ENCODE measurements at places on chromosomes 7 and 10.
A peak's percentile ranks its signal among the peaks of the same experiment; 100 is the strongest.

- no peaks in the 10 kb centered on the region for H3K27me3 ChIP-seq
- H3K27ac ChIP-seq = no peak overlapping the region
- no peaks in the 10 kb centered on the region for H3K36me3 ChIP-seq
- H3K4me1 ChIP-seq = peaks cover 25% of the 10 kb centered on the region
These were observed 24.0 kb downstream of the OSBPL3 start for GRCh38 chr7:24956021-24956420.

DNA sequence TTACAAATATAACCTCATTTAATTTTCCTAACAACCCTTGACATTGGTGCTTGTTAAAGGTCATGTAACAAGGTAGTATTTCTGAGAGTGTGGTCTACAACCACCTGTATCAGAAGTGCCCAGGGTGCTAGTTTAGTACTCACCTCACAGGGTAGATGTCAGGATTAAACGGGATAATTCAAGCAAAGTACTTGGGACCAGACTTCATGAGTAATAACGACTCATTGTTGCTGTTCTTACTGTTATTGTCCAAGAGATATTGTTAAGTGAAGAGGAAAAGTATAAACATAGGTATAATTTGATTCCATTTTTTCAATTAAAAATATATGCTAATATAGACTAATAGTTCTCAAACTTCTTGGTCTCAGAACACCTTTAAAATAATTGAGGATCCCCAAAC lies 179.3 kb downstream of the WNT2 start:
- no peaks in the 10 kb centered on the region for H3K36me3 ChIP-seq
- no peak overlapping the region for H3K27ac ChIP-seq
- H3K4me1 ChIP-seq = no peaks in the 10 kb centered on the region
- no peaks in the 10 kb centered on the region for H3K27me3 ChIP-seq

DNA sequence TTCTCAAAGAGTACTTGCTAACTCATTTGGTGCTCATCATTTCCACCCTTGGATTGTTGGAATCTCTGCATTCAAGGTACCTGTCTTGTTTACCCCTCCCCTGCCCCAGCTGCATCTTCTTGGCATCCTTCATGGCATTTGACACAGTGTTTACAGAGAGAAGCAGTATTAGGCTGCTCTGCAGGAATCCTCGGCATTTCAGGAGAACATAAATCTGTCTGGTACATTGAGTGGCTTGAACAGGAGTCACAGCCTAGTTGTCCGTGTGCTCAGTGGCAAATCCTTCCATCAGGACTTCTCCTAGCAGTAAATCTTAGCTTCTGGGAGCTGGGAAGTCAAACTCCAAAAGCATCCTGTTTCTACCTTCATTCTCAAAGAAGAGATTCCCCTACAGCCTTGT lies 136.8 kb upstream of the YAE1 start:
- no peak overlapping the region for H3K4me3 ChIP-seq
- no peak overlapping the region for H3K27ac ChIP-seq
- no peak for DNase-seq
- H3K4me1 ChIP-seq = no peaks in the 10 kb centered on the region

DNA sequence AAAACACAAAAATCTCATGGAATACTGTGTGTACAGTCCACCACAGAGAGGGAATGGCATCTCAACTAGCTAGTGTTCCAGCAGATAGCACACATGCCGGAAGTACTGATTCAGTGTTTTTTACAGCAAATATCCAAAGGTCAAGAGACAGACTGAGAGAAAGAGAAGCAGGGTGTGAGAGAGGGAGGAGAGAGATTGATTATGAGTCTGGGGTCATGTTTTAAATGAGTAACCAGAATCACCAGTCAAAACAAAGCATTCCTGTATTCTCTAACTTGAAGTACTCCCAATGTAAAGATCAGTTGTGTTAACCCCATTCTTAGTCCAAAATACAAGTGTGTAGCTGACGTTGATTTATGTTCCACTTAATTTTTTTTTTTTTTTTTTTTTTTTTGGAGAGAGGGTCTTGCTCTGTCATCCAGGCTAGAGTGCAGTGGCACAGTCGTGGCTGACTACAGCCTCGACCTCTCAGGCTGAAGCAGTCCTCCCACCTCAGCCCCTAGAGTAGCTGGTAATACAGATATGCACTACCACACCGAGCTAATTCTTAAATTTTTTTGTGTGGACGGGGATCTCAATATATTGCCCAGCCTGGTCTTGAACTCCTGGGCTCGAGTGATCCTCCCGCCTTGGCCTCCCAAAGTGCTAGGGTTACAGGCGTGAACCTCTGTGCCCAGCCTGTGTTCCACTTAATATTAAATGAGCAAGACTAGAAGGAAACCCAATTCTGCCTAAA lies 114.2 kb downstream of the TAF3 start:
- no peak for DNase-seq
- H3K36me3 ChIP-seq = no peaks in the 10 kb centered on the region
- H3K4me1 ChIP-seq = no peaks in the 10 kb centered on the region

DNA sequence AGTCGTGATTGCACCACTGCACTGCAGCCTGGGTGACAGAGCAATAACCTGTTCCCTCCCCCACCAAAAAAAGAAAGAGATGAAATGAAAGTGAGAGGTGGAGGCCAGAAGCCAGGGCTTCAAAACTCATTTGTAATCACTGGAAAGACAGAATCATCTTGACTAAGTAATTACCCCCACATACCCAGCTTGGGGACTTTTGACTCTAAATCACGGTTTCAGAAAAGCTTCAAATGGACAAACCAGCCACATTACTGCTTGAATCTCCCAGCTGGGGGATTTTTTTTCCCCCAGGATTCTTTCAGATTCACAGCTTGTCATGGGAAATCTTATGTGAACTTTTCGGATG lies 361.0 kb downstream of the FRMD4A start:
- H3K4me1 ChIP-seq = no peaks in the 10 kb centered on the region
- no peak for DNase-seq
- H3K4me3 ChIP-seq = no peak overlapping the region
- no peaks in the 10 kb centered on the region for H3K36me3 ChIP-seq
- H3K27me3 ChIP-seq = no peaks in the 10 kb centered on the region

GRCh38 chr7:40570223-40570622 lies 435.4 kb downstream of the SUGCT start:
- H3K36me3 ChIP-seq = no peaks in the 10 kb centered on the region
- no peak overlapping the region for H3K27ac ChIP-seq
- DNase-seq = no peak
- H3K27me3 ChIP-seq = no peaks in the 10 kb centered on the region
- no peaks in the 10 kb centered on the region for H3K4me1 ChIP-seq

DNA sequence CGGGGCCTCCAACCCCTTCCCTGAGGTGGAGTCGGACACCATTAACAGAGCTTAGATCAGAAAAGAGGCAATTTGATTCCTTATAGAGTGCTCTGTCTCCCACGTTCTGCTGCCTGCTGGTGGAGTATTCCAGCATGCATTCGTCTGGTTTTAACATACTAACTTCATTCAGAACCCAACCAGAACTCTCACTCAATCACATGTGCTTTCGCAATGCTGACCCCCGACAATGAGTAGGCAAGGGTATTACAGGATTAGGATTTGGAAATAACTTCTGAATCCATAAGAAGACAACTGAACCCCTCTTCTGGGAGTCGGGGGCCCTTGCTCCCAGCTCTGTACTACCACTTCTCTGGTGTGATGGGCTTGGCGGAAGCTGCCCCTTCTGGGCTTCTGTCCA lies 55.7 kb upstream of the HABP2 start:
- H3K36me3 ChIP-seq = no peaks in the 10 kb centered on the region
- no peak overlapping the region for H3K27ac ChIP-seq
- no peaks in the 10 kb centered on the region for H3K27me3 ChIP-seq
- H3K4me1 ChIP-seq = peaks cover 32% of the 10 kb centered on the region
- no peak overlapping the region for H3K4me3 ChIP-seq
- no peak for DNase-seq

GRCh38 chr10:50423448-50423847 lies 172.1 kb upstream of the ASAH2 start:
- DNase-seq = no peak
- no peak overlapping the region for H3K27ac ChIP-seq
- H3K36me3 ChIP-seq = no peaks in the 10 kb centered on the region
- H3K27me3 ChIP-seq = no peaks in the 10 kb centered on the region

DNA sequence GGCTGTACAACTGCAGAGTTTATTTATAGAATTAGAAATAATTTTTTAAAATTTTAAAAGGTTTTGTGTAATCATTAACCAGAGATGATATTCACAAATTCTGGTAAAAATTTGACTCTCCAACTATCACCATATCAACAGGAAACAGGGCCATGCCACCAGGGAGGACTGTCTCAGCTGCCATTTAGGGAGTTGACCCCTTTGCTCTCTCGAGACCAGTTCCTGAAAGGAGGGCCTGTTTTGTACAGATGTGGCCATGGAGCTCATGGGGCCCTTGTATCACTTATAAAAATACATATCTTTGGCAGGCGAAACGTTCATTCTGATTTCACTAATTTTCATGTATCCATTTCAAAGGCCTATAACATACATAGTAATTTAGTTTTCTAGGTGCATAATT lies 20.3 kb downstream of the H2AZ2 start:
- no peak overlapping the region for H3K27ac ChIP-seq
- DNase-seq = no peak
- H3K4me1 ChIP-seq = no peaks in the 10 kb centered on the region
- H3K27me3 ChIP-seq = no peaks in the 10 kb centered on the region
- peaks cover 14% of the 10 kb centered on the region for H3K36me3 ChIP-seq

- peaks cover 24% of the 10 kb centered on the region for H3K36me3 ChIP-seq
- H3K4me1 ChIP-seq = peaks cover 22% of the 10 kb centered on the region
- no peak for DNase-seq
- no peak overlapping the region for H3K4me3 ChIP-seq
- no peaks in the 10 kb centered on the region for H3K27me3 ChIP-seq
- no peak overlapping the region for H3K27ac ChIP-seq
These were observed 172.5 kb downstream of the EGFR start for GRCh38 chr7:55191161-55191925.

DNA sequence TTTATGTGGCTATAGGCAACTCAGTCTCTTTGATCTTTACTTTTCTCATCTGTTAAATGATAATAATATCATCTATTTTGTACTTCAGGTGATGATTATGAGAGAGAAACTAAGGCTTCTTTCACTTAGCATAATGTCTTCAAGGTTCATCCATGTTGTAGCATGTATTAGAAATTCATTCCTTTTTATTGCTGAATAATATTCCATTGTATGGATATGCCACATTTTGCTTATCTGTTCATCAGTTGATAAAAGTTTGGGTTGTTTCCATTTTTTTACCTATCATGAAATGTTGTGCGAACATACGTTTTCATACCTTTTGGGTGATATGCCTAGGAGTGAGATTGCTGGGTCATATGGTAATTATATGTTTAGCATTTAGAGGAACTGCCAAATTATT lies 7.2 kb upstream of the CDK13 start:
- H3K27ac ChIP-seq = no peak overlapping the region
- no peaks in the 10 kb centered on the region for H3K36me3 ChIP-seq
- no peaks in the 10 kb centered on the region for H3K27me3 ChIP-seq

DNA sequence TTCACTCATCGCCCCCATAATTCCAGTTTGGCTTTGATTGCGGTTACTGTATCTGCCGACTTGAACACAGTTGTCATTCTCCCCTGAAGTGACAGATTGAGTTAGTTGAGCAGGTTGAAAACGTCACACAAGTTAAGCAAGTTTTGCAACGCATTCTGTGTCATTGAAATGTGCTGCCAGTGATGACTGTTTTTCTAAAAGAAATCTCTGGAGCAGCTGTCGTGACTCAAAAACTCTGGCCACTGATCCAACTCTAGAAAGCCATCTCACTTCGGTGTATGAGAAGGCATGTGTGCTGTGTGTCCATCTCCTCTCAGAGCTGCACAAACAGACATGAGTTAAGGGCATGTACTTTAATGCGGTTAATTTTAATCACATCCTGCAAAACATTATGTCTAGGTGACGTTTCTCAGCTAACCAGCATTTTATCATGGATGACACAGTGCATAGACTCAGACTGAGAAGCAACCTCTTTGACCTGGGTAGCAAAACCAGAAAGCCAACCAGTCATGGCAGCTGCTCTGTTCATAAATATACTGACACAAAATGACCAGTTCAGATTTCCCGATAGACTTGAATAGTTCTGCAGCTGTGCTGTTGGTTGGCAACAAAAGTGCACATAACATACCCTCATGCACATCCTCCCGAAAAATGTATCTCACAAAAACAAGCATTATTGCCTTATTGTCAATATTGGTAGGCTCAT lies 69.3 kb downstream of the CSTF2T start:
- H3K36me3 ChIP-seq = no peaks in the 10 kb centered on the region
- H3K4me3 ChIP-seq = no peak overlapping the region
- no peak overlapping the region for H3K27ac ChIP-seq
- DNase-seq = no peak
- H3K27me3 ChIP-seq = no peaks in the 10 kb centered on the region

GRCh38 chr7:47493976-47494911 lies 87.7 kb downstream of the TNS3 start:
- no peaks in the 10 kb centered on the region for H3K36me3 ChIP-seq
- H3K27me3 ChIP-seq = no peaks in the 10 kb centered on the region
- no peak overlapping the region for H3K4me3 ChIP-seq
- DNase-seq = no peak
- no peaks in the 10 kb centered on the region for H3K4me1 ChIP-seq

DNA sequence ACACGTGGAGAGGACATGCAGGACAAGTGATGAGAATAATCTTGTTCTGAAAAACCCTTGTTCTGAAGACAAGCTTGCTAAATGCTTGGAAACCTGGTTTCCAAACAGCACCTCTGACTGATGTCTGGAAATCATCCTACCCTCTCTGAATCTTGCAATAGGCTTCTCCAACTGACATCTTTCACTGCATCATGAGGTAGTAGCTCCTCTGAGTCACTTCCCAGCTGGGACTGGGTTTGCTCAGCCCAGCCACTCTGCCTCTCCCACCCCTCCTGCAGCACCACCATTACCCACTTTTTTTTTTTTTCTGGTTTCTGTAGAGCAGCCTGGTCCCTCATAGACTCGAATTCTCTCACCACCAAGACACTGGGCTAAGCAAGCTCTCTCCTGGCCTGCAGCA lies 919.8 kb downstream of the GRID1 start:
- no peaks in the 10 kb centered on the region for H3K36me3 ChIP-seq
- no peaks in the 10 kb centered on the region for H3K4me1 ChIP-seq
- no peaks in the 10 kb centered on the region for H3K27me3 ChIP-seq

- H3K27me3 ChIP-seq = no peaks in the 10 kb centered on the region
- peak overlapping the region; percentile 69 for H3K27ac ChIP-seq
- H3K36me3 ChIP-seq = no peaks in the 10 kb centered on the region
- H3K4me3 ChIP-seq = peak overlapping the region; percentile 59
- no peaks in the 10 kb centered on the region for H3K4me1 ChIP-seq
- no peak for DNase-seq
These were observed 1354.7 kb upstream of the LRRTM3 start for GRCh38 chr10:65571011-65571570.

GRCh38 chr7:93578762-93579161 lies 4.2 kb upstream of the CALCR start:
- H3K27ac ChIP-seq = no peak overlapping the region
- no peak overlapping the region for H3K4me3 ChIP-seq
- no peaks in the 10 kb centered on the region for H3K36me3 ChIP-seq

GRCh38 chr10:54833029-54833428 lies 32.0 kb upstream of the PCDH15 start:
- no peak overlapping the region for H3K4me3 ChIP-seq
- DNase-seq = no peak
- no peak overlapping the region for H3K27ac ChIP-seq
- no peaks in the 10 kb centered on the region for H3K27me3 ChIP-seq
